ENCODE measurements at places on chromosomes 6 and 20. TPM values are rescaled to one million over a fixed set of nuclear protein-coding genes. Genes with fewer than 3 reads are reported as not detected.

- no peak for DNase-seq
- no peak overlapping the region for H3K27ac ChIP-seq
- no peaks in the 10 kb centered on the region for H3K27me3 ChIP-seq
Observed at GRCh38 chr20:53171065-53171464, 198.9 kb downstream of the TSHZ2 start.

- no peaks in the 10 kb centered on the region for H3K4me1 ChIP-seq
- H3K27me3 ChIP-seq = no peaks in the 10 kb centered on the region
- no peak overlapping the region for H3K4me3 ChIP-seq
Observed at GRCh38 chr6:20302702-20303251, 90.5 kb upstream of the MBOAT1 start.

- H3K27me3 ChIP-seq = no peaks in the 10 kb centered on the region
- H3K36me3 ChIP-seq = no peaks in the 10 kb centered on the region
- H3K4me1 ChIP-seq = no peaks in the 10 kb centered on the region
- no peak for DNase-seq
- no peak overlapping the region for H3K4me3 ChIP-seq
Observed at GRCh38 chr6:5679691-5680090, 327.0 kb downstream of the NRN1 start.

Gene DEFB132
- total RNA-seq = not detected

- no peak for DNase-seq
- peaks cover 5% of the 10 kb centered on the region for H3K4me1 ChIP-seq
- no peaks in the 10 kb centered on the region for H3K27me3 ChIP-seq
- no peak overlapping the region for H3K27ac ChIP-seq
Observed at GRCh38 chr6:21747441-21747840, 153.9 kb downstream of the SOX4 start.

GRCh38 chr20:19045371-19045770, 167.1 kb upstream of the SLC24A3 start:
- H3K27ac ChIP-seq = no peak overlapping the region
- H3K4me1 ChIP-seq = peaks cover 15% of the 10 kb centered on the region
- no peak overlapping the region for H3K4me3 ChIP-seq
- DNase-seq = no peak
- no peaks in the 10 kb centered on the region for H3K27me3 ChIP-seq

Gene PPP1R3G
- total RNA-seq = 1.9 TPM

Gene LTB
- total RNA-seq = 0.53 TPM

Gene TTLL9
- total RNA-seq = not detected

DNA sequence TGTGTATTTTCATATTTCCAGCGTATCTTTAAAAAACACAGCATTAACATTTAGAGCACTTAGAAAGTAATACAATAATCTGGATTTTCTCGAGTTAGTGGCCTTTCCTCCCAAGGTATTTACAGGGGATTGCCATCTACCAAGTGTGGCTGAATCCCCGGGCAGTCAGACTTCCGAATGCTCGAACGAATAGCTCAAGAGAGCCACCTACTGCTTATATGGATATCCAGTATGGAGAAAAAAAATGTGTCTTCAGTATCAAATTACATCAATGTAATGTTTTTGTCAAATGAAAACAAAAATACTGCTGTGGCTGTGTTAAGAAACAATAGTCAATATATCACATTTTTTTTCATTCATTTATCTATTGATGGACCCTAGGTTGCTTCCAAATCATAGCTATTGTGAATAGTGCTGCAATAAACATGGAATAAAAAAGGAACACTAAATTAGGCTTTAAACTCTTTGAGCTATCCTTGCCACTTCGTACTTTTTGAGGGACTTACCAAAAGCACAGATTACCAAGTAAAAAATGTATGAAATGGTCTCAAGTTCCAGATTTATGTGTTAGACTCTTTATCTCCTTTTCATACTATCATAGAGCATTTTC, 654.5 kb upstream of the PTCHD4 start:
- no peak overlapping the region for H3K27ac ChIP-seq
- DNase-seq = no peak

Gene GPR63
- 0.66 TPM for total RNA-seq
